Stimulated activated CD8-positive, alpha-beta memory T cell treated with anti-CD3 and anti-CD28 coated beads, Interleukin-15, amount 100 ng/mL, for 4 hours (primary cell): ENCODE measurements at places on chromosomes 6 and 20.

- peak; percentile 69 for DNase-seq
Measured at GRCh38 chr20:10433623-10434466, at the start of gene MKKS. Gene MKKS, minus strand, starts transcription at chr20:10434222. Its CDS starts 20,708 bp downstream, at chr20:10413514.

- no peak for DNase-seq
Measured at GRCh38 chr6:160051390-160051789, 70.2 kb upstream of the SLC22A1 start.

DNA sequence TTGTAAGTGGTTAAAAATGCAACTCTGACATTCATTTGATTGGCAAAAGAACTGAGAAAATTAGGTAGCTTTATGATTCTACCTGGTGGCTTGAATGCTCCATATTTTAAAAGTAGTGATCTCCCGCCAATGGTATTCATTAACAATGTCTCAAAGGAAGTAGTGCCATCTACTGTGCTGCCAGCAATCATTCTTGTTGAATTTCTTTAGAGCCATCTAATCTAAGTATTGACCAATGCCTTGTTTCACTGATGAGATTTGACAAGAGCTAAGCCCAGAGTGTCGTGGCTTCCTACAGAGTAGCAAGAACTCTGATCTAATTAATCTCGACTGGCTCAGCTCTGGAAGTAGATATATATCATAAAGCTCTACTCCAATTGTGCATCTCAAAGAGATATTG lies 696.7 kb downstream of the C6orf118 start:
- DNase-seq: no peak

- DNase-seq: no peak
Measured at GRCh38 chr6:14270142-14270893, 152.7 kb downstream of the CD83 start.

DNA sequence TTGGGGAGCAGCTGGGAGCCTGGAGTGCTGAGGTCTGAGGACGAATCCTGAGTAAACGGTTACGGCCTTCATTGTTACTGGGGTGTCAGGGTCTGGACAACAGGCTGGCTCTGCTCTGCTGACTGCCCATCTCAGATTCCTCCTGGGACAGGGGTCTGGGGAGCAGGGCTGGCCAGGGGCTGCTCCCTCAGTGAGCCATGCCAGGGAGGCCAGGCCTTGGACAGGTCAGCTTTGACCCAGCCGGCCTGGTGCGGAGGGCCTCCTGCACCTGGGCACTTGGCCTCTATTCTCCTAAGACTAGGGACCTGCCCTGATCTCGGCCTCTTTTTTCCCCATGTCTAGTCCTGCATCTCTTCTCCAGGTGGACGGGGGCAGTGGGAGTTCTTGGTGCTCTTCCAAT lies 44.9 kb downstream of the MYT1 start:
- no peak for DNase-seq

DNA sequence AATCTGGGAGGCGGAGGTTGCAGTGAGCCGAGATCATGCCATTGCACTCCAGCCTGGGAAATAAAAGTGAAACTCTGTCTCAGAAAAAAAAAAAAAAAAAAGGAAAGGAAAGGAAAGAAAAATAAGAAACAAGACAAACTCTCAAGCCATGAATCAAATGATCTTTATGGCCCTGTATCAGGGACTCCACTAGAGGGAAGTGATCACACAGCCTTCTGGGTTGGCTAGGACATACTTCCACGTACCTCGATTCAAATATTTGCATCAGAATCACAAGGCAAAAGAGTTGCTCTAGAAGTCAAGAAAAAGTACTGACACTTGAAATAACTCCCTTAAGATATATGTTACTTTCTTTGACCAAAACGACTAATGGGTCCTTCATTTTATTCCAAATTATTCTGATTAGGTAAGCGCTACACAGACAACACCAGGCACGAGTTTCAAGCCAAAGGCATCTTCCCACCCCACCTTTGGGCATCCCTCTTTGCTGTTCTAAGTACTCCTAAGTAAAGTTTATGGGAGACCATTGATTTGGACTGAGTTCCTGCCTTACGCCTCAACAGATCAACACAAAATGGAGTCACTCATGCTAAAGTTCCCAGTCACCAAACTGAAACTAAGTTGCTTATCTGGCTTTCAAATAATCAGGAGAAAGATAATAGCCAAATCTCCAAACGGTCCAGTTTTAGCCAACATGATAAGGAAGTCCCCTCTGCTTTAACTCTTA lies 77.5 kb upstream of the NT5E start:
- DNase-seq: no peak

DNA sequence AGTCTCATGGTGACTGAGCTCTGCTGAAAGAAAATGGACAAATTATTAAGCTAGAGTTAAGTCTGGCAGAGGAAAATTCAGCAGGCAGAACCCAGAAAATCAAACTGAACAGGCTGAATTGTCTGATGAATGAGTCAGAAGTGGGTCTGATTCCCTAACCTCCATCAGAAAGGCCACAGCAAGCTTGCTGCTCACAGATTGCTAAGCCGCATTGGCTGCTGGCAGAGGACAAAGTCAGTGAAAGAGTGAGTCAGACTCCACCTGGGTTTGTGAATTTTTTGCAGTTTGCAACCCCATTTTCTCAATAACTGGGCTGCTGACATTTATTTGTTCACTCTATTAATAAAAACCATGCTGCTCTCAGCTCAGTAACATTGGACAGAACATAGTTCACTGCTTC lies 191.3 kb downstream of the EPM2A start:
- no peak for DNase-seq

DNA sequence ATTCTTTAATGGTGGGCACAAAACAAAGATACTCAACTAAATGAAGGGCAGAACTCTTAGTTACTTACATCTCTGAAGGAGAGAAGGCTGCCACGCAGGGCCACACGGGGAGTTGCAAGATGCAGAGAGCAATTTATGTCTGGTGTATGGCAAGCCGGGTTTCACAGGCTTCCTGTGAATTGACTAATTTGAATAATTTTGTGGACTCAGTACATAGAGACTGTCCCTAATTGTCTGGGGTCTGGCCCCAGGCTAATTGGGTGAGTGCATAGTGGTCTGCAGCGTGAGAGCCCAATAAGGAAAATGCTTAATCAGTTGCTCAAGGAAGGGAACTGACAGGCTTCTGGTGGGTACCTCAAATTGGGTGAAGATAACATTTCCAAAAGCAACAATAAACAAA lies 205.7 kb downstream of the OTOR start:
- no peak for DNase-seq

DNA sequence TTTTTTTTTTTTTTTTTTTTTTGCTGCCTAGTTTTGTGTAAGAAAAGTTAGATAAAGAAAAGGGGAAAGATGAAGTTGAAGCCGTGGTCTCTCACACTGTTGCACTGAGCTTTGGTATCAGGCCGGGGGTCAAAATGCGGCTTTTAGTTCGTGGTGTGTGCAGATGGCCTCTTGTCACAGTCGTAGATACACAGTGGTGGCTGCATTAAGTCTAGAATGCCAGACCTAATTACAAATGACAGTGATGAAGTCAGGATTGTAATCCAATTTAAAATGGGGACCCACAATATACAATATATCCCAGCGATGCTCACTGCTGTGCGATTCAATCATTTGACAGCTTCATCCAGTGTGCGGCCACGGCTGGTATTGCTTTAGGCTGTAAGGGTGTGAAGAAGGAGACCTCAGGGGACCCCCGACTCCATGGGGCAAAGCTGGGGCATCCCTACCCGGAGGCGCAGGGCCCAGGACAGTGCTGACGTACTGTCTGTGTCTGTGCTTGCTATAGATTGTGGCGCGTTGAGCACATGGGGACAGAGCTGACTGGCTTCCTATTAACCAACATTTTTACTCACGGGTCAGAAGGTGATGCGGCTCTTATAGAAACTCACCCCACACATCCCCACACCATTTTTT lies 210.0 kb upstream of the SOX4 start:
- no peak for DNase-seq

GRCh38 chr20:34089655-34090345 lies 22.2 kb downstream of the EIF2S2 start:
- DNase-seq: no peak

GRCh38 chr20:32111156-32111686 lies 1.7 kb downstream of the TM9SF4 start:
- DNase-seq: no peak

DNA sequence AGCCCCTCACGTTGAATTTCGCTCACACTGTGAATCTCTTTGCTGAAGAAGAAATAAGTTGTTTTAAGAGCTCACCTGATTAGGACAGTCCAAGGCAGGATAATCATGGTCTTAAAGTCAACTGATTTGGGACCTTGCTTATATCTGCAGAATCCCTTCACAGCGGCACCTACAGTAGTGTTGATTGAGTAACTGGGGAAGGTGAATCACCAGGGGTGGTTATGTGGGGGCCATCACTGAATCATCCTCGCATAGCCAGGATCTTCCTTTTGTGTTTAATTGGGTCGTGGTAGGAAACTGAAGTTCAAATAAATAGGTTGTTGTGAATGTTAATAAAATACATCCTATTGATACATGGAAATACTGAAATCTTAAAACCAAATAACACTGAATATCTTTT lies 20.2 kb upstream of the MICA start:
- DNase-seq: no peak

DNA sequence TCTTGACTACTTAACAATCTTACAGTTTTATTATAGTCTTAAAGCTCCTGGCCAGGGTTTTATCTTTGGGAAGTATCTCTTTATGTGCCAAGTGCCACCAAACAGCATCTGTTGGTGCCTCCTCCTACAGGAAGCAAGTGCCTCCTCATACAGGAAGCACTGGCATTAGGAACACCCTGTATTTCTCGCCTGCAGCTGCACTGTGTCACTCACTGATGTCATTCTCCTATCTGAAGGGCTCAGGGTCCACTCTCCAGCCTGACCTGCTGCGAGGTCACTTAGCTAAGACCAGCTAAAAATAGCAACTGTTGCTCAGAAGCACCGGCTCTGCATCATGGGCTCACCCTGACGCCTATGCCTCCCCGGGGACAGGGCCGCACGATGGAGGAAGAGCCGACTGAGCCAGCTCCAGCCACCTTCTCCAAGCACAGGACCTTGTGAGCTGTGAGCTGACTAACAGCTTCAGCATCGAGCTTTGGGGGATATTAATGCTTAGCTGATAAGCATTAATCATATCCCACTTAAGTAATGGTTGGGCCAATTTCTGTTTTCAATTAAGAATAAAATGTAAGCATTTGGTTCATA lies 66.3 kb upstream of the CD93 start:
- no peak for DNase-seq

GRCh38 chr6:133159255-133159795 lies 81.8 kb upstream of the EYA4 start:
- no peak for DNase-seq

DNA sequence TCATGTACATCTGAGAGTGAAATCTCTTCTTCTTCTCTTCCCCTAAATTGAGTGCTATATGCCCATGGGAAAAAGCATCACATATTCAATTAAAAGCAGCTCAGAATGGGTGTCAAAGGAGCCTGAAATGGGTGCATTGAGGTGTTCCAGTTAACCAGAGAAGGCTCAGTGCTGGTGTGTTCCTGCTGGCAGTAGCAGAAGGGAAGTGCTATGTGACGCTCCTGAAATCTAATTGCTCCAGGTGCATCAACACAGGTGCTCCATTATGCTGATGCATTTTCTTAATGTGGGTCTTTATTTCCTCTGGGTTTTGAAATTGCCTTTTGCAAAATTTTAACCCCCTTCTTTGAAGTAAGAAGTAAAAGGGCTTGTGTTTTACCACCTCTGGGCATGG lies 17.9 kb downstream of the SLC22A2 start:
- DNase-seq: no peak

DNA sequence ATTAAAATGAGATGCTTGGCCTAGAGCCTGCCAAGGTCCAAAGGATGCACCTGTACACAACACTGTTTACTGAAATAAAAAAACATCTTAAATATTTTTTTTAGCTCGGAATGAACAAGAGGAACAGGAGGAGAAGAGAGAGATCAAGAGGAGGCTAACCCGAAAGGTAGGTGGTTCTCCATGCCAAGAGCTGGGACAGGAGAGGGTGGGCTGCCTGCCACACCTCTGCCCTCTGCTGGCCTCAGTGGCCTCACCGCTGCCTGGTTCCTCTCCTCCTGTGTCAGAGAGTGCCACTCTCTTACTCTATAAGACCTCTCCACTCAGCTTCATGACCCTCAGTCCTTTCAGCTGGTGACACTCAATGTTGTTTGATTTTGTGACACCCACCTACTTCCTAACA lies 50.2 kb downstream of the TBC1D7 start:
- no peak for DNase-seq

DNA sequence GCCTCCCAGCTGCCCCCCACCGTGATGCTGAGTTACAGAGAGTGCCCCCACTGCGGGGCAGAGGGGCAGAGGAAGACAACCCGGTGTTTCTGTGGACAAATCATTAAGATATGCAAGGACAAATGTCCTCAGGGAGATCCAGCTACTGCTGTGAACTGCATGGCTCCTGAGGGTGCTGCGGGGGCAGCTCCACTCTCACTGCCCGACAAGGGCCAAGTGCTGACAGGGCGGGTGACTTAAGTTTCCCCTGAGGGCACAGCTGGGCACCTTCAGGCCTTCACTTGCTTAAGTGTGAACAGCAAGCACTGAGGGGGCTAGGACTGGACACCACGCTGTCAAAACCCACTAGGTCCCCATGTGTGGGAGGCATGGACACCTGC lies 26.2 kb upstream of the TCFL5 start:
- no peak for DNase-seq

- no peak for DNase-seq
Measured at GRCh38 chr6:40988634-40989033, 50.4 kb downstream of the UNC5CL start.

DNA sequence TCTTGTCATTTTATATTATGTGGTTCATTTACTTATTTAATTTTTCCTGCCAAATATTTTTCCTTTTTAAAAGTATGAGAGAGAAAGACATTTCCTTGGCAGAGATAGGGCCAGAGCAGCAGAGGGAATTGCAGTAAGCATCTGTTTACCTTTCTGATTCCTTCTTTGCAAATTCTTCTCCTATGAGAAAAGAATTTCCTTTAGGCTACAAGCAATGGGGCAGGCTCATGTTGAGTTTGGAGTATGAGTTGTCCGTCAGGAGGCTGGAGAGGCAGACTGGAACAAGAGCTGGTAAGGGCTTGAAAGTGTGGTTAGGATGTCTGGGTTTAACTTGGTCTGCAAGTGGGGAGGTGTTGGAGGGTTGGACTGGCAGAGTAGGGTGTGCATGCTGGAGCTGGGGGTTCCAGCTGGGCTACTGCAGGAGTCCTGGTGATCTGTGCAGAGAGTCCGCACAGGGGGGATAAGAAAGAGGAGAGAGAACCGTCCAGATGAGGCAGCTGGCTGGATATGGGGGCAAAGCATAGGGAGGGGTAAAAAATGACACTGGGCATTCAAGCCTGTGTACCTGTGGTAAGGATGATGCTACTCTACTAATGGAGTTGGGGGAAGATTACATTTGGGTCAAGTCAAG lies 19.7 kb downstream of the TIAM2 start:
- no peak for DNase-seq
